Activated CD4-positive, alpha-beta T cell treated with anti-CD3 and anti-CD28 coated beads, Interleukin-10, Interleukin-2, amounts not matched to agents 100 ng/mL and 50 ng/mL, durations not matched to agents 16 hours and 8 hours (primary cell): ENCODE measurements at places on chromosomes 7 and 10.

DNA sequence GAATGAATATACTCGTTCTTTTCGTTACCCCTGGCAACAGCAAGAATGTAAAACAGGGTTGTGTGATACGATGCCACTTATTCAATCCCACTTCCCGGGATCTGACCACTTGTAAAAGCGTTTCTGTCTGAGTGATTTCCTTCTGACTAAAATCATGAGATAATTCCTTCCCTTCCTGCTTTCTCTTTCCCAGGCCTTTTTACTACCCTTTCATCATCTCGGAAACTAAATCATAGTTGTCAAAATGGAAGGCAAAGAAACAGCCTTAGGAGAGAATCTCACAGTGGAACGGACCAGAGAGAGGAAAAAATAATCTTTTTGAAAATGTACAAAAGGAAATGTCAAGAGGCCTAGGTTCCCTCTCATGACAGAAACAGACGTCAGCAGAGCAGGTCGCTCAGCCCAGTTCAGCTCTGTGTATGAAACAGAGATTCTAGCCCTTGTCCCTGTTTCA is 29.8 kb downstream of the DIP2C start:
- DNase-seq: no peak

DNA sequence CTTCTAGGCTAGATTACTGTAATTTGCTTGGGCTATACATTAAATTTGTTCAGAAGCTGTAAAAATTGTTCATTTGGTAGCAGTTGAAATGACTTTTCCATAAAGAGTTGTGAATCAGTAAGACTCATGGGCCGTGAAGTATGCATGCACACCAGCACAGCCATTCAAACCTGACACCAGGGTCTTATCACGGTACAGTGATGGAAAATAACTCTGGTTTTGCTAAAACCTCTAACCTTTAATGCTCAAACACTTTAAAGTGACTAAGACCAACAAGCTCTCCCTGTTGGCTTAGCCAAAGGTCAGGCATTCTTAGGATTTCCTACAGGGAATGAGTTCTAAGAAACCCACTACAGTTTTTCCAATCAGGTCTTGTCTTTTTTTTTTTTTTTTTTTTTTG is 11.5 kb downstream of the ARL3 start:
- no peak for DNase-seq

DNA sequence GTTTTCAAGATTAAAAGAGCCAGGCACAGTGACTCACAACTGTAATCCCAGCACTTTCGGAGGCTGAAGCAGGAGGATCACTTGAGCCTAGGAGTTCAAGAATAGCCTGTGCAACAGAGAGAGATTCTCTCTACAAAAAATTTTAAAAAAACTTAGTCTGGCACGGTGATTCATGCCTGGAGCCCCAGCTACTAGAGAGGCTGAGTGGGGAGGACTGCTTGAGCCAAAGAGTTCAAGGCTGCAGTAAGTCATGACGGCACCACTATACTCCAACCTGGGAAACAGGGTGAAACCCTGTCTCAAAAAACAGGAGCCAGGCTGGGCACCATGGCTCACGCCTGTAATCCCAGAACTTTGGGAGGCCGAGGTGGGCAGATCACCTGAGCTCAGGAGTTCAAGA is 86.6 kb upstream of the KCTD7 start:
- DNase-seq: no peak

- DNase-seq: no peak
Measured at GRCh38 chr10:69902835-69903535, 101.3 kb downstream of the COL13A1 start.

- DNase-seq: no peak
Measured at GRCh38 chr7:151940048-151940811, 16.0 kb upstream of the GALNTL5 start.

DNA sequence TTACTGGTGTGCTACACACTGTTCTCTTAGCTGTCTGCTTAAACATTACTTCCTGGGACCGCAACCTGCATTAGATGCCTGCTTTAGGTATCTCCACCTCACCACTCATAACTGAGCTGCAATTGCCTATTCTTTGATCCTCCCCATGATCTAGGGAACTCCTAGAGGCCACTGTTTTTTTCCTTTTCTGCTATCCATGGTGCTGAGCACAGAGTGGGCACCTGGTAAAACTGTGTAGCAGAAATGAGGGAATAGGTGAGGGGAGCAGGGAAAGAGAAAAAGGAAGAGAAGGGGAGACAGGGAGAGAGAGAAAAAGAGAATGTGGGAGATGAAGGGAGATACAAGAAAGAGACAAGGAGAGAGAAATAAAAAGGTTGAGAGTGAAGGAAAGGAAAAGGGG is 434.9 kb downstream of the ADRA2A start:
- DNase-seq: no peak

- no peak for DNase-seq
Measured at GRCh38 chr7:158789842-158790241, 39.5 kb downstream of the ESYT2 start.

DNA sequence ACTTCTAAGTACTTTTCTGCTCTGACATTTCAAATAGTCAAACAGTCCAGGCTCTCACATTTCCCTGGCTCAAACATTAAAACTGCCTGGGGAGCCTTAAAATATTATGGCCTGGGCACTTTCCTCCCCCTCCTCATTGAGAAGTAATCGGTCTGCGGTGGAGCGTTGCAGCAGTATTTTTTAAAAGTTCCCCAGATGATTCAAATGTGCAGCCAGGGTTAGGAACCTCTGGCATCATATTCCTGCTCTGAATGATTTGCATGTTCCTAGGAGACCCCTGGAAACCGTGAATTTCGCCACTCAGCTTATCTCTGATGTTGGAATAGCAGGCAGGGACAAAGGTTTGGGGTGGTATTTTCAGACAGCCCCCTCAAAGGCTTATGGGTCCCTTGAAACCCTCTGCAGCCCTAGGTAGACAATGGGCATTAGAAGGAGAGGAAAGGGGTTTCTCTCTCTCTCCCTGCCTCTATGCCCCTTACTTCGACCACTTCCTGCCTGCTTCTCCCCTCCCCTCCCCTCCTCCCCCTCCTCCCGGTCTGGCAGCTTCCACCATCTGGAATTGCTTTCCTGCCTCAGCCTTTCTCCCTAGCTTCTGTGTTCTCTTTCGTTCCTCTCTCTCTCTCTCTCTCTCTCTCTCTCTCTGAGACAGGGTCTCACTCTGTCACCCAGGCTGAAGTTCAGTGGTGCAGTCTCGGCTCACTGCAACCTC is 622.2 kb downstream of the GALNT17 start:
- no peak for DNase-seq

- no peak for DNase-seq
Measured at GRCh38 chr10:91800756-91801155, 2.5 kb downstream of the TNKS2 start.

GRCh38 chr7:69338144-69338543 is 260.1 kb upstream of the AUTS2 start:
- DNase-seq: no peak

DNA sequence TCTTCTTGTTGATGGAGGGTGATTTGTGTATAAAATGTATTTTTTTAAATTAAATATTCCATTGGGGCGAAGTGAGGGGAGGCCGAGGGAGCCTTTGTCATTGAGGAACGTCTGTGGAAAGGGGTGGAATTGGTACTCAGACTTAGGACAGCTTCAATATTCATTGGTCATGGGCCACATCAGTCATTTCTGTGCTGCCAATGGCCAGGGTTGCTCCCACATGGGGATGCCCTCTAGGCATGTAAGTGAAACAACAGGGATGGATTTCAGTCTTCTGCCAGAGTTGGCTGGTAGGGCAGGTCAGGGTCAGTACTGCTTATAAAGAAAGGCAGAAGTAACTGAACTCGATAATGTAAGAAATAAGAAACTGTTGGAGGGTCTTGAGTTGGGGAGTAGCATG is 47.2 kb downstream of the NEURL1 start:
- DNase-seq: no peak

GRCh38 chr10:5413012-5413938 is 918 bp downstream of the NET1 start:
- DNase-seq: peak; percentile 19

- DNase-seq: no peak
Measured at GRCh38 chr7:147432079-147432478, 1158.5 kb upstream of the C7orf33 start.

DNA sequence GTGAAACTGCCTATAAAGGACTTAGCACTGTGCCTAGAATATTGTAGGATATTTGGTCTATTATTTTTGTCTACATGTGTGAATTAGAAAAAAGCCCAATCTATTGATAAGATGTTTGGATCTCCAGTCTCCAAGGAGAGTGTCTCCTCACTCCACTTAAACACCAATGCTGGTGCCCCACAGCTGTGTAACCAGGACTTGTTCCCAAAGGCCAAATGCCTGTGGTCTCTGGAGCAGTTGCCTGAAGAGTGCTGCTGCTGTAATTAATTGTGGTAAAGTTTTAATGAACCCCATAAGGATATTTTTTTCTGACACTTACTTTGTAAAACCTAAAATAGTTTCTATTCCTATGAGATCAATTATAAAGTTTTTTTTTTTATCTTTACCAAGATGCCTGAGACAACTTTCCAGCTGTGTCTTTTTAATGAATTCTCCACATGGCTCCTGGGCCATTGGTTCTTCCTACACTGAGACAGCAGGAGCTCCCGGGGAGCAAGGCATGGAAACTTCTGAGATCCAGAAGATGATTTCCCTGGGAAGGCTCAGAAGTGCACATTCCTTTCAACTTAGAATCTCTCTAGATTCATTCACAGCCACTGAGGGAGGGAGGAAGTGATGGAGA is 11.2 kb upstream of the OR2A5 start:
- no peak for DNase-seq

- no peak for DNase-seq
Measured at GRCh38 chr7:101128040-101128834, 1.3 kb downstream of the SERPINE1 start.

DNA sequence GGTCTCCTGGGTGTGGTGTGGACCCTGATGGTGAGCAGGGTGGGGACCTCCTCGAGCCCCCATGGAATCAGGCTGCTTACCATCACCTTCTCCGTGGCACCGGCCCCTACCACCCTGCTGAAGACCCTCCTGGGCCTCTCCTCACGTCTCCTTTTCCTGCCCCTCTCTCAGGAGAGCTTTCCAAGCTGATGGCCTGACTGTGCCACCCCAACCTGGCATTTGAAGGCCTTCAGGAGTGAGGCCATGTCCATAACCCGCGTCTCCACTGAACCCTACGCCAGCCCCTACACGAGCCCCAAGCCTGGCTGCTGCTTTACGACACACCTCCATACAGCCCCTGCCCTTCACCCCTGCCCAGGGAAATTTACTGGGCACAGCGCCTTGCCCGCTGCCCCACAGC is 55.4 kb downstream of the ZRANB1 start:
- no peak for DNase-seq

DNA sequence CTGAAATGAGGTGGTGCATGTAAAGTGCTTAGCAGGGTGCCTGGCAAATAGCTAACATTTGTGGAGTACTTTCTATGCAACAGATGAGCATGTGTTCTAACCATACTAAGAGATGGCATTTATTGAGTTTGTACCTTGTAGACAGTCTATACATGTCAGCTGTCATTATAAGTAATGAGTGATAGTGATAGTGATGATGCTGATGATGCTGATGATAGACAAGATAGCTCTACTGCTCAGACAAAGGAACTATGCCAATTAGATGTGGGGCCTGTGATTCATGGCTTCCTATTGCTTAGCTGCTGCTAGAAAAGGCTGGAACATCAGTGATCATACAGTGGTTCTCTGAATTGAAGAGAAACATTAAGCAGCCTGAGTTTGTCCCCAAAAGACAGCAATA is 585.8 kb downstream of the KCNMA1 start:
- DNase-seq: no peak

DNA sequence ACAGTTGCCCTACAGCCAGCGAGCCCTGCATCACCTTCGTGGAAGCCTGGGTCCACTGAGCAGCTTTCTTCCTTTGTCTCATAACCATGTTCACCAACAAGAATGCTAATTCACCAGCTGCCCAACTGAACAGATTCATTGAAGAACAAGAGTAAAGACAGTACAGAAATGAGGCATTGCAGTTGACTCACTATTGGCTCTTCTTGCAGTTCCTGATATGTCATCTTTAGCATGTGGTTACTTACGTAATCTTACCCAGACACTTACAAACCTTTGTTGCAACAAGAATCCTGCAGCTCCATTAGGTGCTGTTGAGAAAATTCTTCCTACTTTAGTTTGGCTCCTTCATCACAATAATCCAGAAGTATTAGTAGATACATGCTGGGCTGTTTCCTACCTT is 174.0 kb upstream of the TPK1 start:
- peak; percentile 41 for DNase-seq

DNA sequence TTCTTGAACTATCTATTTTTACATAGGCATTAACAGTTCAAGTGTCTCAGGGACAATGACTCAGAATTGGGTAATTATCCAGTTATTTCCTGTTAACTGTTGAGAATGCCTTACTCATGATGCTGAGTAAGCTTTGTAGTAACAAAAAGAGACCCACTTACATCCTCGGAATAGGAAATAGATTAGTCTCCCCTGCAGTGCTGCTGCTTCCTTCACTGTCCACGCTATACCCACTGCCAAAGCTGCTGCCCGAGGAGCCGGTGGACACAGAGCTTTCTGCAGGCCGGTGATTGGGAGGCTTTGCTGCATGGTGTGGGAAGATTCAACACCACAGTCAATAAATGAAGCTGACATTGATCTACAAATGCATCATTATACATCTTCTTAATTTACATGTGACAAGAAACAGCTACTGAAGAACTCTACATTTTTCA is 357.1 kb downstream of the PCLO start:
- DNase-seq: no peak

DNA sequence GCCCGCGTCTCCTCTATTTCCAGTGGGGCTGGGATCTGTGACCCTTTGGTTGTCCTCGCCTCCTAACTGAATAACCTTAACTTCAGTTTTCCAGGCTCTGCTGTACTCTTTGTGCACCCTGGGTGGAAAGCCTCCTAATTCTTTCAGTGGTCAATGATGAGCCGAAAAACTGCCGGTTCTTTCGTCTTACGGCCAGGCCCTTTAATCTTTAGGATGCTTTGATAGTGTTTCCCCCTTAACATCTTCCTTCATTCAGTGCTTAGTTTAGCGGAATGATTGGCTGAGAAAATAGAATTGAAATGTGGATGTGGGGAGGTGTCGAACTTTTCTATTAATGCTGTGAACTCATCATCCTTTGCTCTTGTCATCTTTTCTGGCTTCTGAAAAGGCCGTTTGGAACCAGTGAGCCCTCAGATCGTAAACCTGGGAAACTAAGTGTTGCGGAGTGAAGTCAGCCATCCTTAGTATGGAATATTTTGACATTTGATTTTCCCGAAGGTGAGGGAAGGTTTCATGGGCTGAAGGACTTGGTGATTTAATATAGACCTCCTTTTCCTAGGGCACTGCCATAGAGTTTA is 847 bp downstream of the GARS1 start:
- DNase-seq: peak; percentile 17

GRCh38 chr10:120047926-120048325 is 155.4 kb downstream of the SEC23IP start:
- no peak for DNase-seq

DNA sequence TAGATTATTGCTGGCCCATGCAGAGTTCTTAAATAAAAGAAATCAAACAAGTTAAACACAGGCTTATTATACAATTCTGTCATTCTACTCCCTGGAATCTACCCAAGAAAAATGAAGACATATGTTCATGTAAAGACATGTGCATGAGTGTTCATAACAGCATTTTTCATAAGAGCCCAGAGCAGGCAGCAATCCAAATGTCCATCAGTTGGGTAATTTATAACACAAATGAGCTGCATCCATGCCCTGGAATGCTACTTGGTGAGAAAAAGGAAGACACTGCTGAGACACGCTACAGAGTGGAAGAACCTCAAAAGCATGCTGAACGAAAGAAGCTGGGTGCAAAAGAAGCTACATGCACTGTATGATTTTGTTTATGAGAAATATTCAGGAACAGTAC is 342.6 kb downstream of the TCERG1L start:
- DNase-seq: no peak
